Stimulated activated CD4-positive, alpha-beta T cell treated with anti-CD3 and anti-CD28 coated beads, Interleukin-4, amount 100 ng/mL, for 48 hours (primary cell): ENCODE measurements at places on chromosomes 1 and 21.

DNA sequence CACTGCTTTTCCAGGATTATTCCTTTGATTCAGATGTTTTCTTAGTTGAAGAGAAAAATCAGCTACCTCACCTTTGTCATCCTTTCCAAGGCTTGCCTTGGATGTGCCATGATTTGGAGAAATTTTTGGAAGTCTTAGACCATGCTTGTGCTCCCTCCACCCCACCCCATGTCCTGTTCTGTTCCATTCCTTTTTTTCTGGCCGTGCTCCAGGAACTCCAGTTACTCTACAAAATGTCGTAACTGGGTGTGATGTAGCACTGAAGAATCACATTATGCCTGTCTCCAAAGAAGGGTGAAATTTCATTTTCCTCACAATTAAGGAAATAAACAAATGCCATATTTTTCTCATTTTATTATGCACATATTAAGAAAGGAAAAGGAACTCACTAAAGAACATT lies 217.8 kb upstream of the ZRANB2 start:
- no peak for DNase-seq

- no peak for DNase-seq
Observed at GRCh38 chr1:29094433-29094832, 29.3 kb downstream of the TMEM200B start.

DNA sequence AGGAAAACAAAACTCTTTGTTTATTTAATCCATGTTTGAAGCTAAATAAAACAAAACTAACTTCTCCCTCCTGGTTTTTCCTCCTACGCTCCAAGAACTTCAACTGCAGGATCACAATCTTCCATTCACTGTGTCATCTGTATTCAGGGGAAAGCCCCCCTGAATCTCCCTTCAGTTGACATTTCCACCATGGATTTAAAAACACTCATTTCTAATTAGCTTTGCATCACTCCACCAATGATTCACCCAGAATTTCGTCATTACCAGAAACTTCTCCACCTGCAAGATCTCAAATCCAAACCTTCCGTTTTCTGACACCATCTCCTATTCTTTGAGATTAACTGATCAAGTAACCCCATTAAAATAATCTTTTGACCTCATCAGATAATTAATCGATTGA lies 10.9 kb upstream of the RGS5 start:
- no peak for DNase-seq

DNA sequence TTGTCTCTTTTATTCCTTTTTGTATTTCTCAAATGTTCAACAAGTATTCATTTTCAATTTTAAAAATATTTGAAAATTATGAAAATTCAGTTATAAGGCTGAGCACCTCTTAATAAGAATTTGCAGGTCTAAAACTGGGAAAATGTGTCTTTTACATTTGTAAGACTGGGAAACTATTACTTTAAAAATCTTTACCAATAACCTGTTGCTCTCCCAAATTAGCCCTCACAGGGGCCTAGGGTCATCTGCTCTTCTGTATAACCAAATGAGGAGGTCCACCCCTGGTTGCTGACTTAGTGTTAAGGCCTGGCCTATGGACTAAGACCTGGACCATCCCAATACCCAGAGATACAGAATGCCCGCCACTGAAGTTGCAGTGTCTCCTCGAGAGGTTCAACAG lies 280.5 kb downstream of the PLPP3 start:
- no peak for DNase-seq

DNA sequence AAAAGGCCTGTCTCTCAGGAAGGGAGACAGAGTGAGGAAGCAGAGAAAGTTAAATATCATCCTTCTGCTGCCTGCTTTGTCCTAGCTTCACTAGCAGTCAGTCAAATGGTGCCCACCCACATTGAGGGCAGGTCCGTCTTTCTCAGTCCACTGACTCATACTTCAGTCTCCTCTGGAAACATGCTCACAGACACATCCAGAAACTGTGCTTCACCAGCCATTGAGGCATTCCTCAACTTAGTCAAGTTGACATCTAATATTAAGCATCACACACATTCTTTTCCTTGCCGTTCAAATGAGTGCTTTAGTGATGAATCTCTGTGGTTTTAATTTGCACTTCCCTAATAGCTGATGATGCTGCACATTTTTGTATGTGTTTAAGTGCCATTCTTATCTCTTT lies 777.8 kb upstream of the PRMT6 start:
- DNase-seq, result no peak

- DNase-seq, result no peak
Observed at GRCh38 chr1:116515702-116516101, 55.1 kb downstream of the CD58 start.

DNA sequence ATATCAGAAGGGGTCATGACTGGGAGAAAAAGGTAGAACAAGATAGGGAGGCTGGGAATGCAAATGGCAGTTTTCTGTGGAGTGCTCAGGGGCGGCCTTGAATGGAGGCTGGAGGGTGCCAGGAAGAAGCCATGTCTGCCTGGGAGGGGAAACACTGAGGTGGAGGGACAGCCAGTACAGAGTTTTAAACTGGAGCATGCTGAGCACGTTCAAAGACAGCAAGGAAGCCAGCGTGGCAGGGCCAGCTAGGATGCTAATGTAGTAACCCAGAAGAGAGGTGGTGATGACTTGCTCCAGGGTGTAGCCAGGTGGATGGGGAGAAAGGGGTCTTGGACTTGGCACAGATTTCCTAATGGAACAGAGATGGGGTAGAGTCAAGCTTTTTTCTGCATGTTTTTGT lies 445.8 kb upstream of the VAMP3 start:
- DNase-seq, result no peak

DNA sequence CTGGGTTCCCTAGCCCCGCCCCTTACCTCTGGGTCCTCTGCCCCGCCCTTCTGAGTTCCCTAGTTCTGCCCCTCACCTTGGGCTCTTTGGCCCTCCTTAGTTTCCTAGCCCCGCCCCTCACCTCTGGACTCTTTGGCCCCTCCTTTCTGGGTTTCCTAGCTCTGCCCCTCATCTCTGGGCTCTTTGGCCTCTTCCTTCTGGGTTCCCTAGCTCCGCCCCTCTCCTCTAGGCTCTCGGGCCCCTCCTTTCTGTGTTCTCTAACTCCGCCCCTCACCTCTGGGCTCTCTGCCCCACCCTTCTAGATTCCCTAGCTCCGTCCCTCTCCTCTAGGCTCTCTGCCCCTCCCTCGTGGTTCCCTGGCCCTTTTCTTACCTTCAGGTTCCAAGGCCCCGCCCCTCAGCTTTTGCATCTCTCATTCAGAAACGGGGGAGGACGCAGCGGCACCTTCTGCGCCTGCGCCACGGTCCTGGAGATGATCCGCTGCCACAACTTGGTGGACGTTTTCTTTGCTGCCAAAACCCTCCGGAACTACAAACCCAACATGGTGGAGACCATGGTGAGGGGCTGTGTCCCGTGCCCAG lies 88.5 kb downstream of the PTPRU start:
- DNase-seq, result no peak

GRCh38 chr1:81554108-81554507 lies 246.6 kb upstream of the ADGRL2 start:
- DNase-seq, result no peak

- DNase-seq, result no peak
Observed at GRCh38 chr1:78079580-78079979, 33.8 kb downstream of the GIPC2 start.

DNA sequence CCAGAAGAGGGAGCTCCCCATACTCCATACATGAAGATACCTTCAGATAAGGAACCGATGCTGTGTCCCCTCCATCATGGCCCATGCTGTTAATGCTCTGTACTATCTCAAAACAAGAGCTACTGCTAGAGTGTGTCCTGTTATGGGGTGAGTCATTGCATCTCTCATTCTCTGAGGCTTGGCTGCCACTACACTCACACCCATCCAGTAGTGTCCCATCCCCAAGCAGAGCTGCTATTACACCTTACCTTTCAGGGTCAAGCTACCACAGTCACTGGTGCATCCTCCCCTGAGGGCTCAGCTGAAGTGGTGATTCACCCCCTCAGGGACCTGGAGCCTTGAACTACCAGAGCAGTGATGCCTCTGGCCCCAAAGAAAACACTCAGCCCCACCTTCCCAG lies 198.5 kb downstream of the PLA2G4A start:
- DNase-seq, result no peak

DNA sequence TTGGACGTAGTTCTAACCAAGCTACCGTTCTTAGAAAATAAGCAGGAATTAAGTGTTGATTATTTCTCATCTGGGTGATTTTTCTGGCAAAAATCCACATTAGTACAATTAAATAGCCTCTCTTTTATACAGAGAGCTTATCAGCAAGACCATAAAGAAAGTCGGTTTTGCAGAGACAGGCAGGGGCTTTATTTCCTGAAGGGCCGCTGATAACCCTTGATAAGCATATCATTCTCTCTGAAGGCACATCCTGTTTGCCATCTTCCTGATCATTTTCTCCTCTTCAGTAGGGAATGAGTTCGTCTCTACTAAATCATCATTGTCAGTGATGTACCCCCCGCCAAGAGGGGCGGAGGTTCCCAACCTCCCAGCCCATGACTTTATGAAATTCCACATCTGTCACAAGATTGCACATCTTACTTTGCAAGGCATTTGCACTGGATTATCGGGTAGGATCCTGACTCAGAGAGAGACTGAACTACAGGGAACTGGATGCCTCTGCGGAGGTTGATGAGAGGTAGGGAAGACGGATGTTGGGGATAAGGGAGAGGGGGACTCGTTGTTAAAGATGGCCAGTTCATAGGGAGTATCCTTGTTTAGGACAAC lies 115.7 kb downstream of the KCNJ6 start:
- DNase-seq, result no peak

DNA sequence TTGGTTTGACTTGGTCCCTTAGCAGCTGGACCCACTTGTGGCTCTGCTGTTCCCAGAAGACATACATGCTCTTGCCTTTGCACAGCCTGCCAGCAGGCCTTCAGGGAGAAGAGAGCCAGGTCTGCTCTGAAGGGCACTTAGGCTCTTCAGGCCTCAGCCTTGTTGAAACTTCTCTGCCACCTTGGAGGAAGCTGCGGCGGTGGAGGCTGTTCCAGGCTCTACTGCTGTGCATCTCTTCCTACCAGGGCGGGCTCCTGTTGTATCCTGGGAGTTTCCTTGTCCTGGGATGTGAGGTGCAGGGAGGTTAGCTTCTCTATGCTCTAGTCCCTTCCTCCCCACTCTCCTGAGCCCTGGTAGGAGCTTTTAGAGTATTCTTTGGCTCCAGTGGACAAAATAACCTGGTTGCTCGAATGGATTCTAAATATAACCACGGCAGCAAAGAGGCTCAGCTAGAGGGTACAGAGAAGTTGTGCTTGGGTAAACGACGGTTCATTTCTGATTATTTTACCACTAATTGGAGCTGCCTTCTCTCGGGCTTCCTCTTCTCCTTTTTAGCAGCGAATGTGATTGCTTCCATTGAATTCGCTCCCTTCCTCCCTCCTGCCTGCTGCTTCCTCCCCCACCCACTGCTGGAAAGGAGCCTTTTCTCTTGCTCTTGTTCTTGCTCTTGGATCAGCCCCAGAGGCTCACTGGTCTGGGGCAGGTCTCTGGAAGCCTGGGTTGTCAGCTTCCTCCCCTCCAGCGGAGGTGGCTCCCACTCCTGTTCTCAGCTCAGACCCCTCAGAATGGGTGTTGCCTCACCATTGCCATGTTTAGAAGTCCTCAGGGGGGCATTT lies 126.6 kb upstream of the CACNA1E start:
- no peak for DNase-seq
